ENCODE measurements at places on chromosomes 5 and 9.

DNA sequence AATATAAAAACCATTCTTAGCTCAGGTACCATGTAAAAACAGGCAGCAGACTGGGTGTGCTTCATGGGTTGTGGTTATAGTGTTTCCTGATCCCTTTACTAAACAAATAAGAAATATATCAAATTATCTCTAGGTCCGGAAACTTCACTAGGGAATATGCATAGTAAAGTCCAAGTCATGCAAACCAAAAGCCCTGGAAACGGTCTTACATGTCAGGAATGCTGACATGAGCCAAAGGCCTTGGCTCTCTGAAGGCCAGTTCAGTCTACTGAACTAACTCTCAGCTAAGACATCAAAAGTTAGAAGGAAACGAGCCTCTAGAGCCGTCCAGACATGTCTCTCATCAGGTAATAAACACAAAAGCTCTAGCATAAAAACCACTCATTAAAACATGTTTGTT, 778.9 kb upstream of the ZNF608 start:
- no peak for DNase-seq

DNA sequence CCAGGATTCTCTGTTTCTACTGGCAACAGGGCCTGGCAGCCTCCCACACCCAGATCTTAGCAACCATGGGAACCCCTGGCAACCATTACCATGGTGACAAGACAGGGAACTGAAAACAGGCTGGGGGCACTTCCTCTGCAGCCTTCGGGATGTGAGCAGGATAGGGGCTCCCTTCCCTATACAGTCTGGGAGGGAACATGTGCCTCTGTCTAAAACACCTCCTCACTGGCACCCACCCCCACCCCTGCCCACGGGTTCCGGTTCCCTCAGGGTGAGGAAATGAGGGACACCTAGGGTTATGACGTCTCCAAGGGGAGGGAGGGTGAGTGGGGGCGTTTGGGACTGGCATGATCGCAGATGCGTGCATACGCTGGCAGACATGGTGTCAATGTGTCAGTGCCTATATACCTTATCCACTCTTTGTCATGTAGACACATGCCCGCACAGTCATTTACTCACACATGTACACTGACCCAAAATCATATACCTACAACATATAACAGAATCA, 3.0 kb upstream of the DNAJB5 start:
- no peak for DNase-seq

DNA sequence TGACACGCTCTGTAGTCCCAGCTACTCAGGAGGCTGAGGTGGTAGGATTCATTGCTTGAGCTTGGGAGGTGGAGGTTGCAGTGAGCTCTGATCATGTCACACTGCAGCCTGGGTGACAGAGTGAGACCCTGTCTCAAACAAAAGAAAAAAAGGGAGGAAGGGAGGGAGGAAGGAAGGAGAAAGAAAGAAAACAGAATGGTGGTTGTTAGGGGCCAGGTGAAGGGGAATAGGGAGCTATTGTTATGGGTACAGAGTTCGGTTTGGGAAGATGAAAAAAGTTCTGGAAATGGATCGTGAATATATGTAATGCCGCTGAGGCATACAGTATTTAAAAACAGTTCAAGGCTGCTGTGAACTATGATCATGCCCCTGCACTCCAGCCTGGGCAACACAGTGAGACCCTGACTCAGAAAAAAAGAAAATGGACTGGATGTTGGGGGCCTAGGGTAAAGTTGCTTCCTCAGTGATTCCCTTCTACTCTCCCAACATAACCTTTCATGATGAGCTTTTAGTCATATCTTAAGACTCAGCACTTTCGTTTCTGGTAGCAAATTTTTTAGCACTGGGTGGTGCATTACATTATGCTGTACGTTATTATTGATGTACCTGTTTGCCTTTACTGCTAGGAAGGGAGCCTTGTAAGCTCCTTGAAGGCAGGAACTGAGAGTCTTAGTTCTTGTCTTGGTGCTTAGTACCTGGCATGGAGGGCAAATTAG, 4.0 kb downstream of the CTNNA1 start:
- DNase-seq = no peak

DNA sequence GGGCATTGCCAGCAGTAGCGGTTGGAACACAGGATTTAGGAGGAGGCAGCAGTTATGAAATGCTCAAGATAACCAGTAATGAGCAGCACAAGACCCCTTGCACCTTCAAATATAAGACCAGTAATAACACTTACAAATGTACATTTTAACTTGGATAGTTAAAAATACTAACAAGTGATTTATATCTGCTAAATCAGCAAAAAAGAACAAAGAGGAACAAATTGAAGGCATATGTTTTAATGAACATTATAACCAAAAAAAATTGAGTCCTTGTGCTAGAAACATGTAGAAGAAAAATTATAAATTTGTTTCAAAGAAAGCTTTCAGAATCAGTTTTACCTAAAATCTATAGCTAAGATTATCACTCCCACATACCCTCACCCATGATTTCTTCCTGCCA, 52.0 kb downstream of the ALDH7A1 start:
- no peak for DNase-seq

DNA sequence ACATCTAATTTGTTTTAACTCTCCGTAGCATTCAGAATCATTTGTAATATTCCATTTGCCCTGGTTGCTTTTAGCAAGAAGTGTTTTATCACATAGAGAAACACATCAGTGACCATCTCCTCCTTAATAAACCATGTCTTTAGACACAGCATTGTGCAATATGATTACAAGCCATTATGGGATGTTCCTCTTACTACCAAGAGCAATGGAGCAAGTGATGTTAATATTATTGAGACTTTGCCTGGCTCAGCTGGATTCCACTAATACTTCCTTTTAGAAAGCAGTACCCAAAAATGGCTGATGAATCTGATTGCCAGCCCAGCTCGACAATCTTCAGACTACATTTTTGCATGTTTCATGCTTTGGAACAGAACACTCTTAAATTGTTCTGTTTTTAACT, 364.2 kb downstream of the OSTF1 start:
- no peak for DNase-seq

- DNase-seq = no peak
Observed at GRCh38 chr5:144831650-144832049, 661.0 kb downstream of the KCTD16 start.

- no peak for DNase-seq
Observed at GRCh38 chr9:91820949-91821880, 128.8 kb downstream of the ROR2 start.

DNA sequence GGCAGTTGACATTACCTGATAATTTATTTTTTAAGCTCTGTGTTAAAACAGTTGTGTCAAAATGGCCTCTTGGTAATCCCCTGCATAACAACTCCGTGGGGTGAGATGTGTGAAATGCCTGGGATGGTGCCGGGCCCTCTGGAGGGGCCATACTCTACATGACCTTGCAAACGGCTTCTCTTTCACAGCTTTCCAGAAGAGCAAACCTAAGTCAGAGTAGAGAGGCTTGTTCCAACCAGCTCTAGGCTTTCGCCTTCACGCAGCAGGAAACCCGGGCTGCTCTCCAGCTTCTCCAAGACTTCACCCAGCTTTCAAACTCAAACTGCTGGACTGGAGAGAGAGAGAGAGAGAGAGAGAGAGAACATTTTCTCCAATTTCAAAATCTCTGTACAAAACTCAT, 120.1 kb downstream of the SNX18 start:
- no peak for DNase-seq

GRCh38 chr5:119333421-119333851, 22.4 kb upstream of the TNFAIP8 start:
- no peak for DNase-seq

GRCh38 chr9:107447834-107448233, 41.7 kb downstream of the KLF4 start:
- DNase-seq = no peak

- no peak for DNase-seq
Observed at GRCh38 chr9:85630676-85631075, 111.1 kb downstream of the AGTPBP1 start.

DNA sequence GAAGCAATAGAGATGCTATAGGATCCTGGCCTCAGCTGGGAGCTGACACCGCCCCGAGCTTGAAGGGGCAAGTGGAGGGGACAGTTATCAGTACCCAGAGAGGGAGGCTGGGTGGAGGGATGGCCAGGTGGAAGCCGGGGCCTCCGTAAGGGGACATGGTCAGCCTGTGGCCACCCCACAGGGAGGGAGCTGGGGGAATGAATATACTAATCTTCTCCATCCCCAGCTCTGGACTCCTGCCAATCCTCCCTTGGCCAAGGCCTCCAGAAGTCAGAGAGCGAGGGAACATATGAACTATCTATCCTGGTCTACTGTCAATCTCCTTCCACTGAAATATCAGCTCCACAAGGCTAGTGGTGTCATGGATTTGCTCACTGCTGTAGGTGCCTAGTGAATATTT, 109.3 kb downstream of the BOD1 start:
- DNase-seq = no peak

- no peak for DNase-seq
Observed at GRCh38 chr9:129182122-129182521, 4.1 kb upstream of the IER5L start.

DNA sequence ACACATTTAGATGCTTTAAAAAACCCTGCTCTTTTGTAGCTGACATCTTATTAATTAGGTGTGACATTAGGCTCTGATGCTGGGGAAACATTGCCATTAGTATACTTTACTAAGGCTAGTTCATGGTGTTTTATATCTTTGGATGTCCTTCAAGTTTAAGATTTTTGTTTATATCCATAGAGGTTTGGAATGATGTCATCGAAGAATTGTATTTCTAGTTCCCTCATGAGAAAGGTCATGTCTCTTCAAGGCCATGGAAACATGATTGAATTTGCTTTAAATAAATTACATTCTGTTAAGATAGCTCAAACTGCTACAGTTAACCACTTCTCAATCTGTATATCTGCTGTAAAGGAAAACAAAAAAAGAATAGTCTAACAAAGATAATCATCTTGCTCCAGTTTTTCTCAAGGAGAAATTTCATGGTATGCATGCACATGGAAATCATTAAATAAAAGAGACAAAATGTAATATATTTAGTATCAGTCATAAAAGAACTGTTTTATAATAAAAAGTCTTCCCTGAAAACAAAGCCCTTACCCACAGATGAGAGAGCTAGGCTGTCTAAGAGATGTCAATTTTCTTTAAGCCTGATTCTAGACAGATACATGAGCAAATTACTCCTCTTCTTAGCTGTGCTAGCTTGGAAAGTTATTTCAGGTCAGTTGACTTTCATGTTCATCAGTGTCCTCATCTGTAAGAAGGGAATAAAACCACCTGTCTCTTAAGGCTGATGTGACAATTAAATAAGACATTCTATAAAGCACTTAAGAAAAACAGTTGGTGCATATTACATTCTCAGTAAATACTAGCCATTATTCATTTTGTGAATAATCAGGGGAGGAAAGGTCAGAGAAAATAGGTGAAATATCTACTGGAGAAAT, 25.0 kb upstream of the STARD4 start:
- no peak for DNase-seq

- peak; percentile 50 for DNase-seq
Observed at GRCh38 chr5:132839426-132840301, 9.2 kb upstream of the SHROOM1 start.

DNA sequence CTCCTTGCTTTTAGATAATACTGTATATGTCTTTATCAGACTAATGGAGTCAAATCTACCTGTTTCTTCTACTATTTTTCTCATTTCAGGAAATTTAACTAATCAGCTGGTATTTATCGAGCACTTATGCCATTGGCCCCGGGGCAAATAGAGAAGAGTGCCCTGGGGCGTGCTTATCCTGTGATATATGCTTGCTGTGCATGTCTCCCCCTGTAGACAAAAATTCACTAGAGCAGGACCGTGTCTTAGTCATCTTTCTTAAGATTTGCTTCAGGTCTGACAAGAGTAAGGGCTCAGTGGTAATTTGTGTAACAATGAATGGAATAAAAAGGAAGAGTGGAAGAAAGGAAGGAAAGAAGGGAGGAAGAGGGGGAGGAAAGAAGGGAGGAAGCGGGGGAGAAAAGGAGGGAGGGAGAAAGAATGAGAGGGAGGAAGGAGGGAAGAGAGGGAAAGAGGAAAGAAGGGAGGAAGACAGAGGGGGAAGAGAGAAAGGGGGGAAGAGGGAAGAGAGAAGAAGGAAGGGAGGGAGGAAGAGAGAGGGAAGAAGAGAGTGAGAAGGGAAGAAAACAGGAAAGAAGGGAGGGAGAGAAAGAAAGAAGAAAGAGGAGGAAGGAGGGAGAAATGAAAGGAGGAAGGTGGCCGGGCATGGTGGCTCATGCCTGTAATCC, 295.7 kb upstream of the PANK3 start:
- no peak for DNase-seq

DNA sequence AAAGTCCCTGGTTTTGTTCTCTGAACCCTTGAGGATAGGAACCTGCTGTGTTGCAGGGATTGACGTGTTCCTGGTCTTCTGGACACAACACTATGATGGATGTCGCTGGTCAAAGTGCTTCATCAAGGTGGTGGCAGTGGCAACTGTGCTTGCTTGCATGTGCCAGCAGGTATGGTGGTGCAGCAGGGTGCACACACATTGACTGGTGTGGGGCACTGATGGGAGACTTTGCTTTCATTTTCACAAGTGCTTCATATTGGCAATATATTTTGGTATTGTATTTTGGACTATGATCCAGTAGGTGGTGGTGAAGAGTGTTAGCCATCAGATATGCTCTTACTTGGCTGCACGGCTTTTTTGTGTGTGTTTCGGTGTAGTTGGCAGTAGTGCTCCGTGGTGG, 479.8 kb upstream of the CTNND2 start:
- DNase-seq = no peak

GRCh38 chr9:105280691-105281090, 36.2 kb downstream of the SLC44A1 start:
- DNase-seq = no peak

All from AG09309 (cell line).